Stimulated activated CD4-positive, alpha-beta T cell treated with anti-CD3 and anti-CD28 coated beads, Interleukin-4, amount 100 ng/mL, for 1 hour (primary cell): ENCODE measurements at places on chromosomes 1 and 21.

DNA sequence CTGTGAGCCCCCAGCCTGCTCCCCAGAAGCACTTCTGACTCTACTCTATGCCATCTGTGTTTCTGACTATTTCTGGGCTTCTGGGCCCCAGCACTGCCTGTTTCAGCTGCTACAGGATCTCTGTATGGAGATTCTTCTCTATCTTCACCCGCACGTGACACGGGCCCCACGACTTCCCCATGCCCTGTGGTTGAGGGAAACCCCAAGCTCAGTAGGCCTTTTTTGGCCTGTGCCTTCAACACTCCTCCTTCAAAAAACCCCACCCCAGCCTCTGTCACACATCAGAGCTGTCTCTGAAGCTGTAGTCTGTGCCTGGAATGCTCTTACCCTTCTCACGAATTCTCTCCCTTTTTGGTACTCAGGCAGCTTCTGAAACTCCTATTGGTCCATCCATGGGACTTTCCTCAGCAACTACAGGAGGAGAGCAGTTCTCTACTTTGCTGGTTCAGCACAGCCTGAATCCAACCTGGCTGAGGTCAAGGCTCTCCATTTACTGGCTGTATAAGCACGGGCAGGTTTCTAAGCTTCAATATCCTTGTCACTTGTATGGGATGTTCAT, 2.0 kb upstream of the NID1 start:
- DNase-seq = peak; percentile 67

GRCh38 chr21:40652436-40652835, 194.5 kb downstream of the DSCAM start:
- DNase-seq = no peak

- DNase-seq = no peak
These were observed 160.2 kb downstream of the NTMT2 start for GRCh38 chr1:170305777-170306512.

DNA sequence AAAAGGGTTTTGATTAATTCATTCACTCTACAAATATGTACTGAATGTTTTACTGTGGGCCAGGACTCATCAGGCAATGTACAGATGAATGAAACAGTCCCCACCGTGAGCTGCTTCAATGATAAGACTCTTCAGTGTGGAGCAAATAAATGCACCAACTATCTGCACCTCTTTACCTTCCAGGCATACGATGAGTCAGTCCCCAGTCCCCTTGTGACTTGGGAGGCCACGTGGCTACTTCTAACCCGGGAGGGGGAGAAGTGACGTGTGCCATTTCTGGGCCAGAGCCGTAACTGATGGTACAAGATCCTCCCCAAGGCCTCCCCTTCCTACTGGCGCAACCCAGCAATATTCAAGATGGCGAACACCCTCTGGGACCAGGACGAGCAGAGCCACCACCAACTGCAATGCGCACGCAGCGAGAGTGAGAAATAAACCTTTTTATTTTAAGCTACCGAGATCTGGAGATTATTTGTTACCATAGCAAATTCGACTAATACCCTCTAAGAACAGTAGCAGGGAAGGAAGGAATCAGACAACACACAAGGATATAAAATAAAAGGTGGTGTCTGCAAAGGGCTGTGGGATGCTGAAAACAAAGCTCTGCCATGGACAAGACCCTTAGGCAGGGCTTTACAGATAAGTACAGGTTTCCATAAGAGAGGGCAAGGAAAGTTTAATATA, 74.5 kb downstream of the NPHP4 start:
- no peak for DNase-seq

DNA sequence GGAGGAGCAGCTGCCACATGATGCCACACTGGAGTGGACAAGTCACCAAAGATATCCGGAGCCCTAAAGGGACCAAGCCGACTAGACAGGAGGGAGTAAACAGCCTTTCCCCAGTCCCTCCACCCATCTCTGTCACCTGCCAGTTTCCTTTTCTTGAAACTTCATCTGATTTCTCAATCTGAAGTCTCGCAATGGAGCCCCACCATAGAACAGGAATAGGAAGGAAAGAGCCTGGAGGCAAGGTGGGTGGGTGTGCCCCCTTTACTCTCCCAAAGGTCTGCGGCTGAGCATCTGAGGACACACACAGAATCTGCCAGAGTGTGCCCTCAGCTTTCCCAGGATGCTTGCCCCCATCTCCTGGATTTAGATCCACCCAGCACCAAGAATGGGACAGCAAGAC, at the start of gene FCGR3B:
Gene FCGR3B (minus strand): TSS at position 101 of the 400 bp plus-strand sequence. CDS start 82 bp downstream, at position 19.
- DNase-seq = no peak
